ENCODE measurements at places on chromosomes 12 and 14.

GRCh38 chr12:4725057-4725456 is 4.9 kb downstream of the GALNT8 start:
- no peak for DNase-seq

DNA sequence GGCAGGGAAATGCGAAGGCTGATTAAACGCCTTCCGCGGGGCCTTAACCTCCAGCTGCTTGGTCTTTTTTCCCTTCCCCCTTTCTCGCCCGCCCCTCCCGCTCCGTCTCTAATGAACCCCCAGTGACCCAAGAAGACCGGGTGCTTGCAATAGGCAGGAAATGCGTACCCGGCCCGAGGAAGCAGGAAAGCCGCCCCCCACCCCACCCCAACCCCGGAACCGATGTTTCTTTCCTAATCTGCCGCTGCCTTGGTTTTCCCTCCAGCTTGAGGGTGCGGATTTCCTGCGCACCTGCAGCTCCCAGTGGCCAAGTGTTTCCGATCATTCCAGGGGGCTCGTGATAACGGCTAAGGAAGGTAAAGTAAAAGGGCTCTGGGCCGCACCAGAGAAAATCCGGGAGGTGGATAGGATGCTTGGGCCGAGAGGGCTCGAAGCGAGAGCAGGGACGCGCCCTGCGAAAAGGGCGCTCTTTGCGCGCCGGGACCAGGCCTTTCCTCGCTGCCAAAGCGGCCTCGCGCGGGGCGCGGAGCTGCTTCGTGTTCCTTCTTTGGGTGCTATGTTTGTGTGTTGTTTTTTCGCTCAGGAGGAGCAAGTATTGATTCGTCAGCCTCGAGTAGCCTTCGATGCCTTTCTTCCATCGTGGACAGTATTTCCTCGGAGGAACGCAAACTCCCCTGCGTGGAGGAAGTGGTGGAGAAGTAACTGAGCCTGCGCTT is 983 bp downstream of the MYF6 start:
- no peak for DNase-seq

DNA sequence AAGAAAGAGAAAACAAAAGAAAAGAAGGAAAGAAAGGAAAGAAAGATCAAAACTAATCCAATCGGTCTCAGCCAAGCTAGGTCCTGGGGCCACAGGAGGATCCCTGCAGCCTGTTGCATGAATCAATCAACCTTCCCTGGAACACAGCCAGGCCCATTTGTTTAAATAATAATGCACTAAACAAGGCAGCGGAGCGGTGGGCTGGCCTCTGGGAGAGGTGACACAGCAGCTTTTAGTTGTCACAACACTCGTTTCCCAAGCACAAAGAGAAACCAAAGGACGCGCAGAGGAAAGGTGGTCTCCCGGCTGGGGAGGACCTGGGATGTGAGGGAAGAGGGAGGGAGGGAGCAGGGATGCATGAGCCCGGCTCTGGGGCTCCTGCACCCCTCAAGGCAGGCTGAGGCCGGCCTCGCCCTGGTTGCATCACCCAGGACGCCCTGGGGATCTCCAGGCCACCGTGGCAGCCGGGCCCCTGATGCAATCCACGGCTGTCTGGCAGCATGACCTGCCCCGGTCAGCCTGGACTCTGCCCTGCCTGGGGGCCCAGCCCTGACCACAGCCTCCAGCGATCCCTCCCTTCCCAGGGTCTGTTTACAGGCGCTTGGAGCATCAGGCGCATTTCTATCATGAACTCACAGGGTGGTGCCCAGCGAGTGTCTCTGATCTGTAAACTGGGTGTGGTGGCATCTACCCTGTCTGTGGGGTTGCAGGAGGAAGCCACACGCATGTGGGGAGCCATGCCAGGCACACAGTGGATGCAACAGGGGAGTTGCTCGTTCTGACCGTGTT is 32.5 kb downstream of the MMP17 start:
- DNase-seq: no peak

DNA sequence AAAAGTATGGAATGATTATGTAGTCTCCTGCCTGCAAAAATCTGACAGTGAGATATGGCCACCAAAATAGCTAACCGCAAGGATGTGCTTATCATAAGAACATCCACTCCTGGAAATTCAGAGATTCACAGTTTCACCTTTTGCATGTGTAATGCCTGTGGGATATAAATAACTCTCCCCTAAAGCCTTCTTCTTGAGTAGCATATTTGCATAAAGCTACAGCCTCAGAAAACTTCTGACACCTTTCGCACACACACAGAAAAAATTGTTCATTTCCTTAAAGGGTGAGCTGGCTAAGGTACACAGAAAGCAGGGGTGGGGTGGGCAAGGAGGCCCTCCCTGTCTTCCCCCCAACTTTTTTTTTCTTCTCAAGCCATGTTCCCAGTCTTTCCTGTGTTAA is 3.1 kb upstream of the IGF1 start:
- DNase-seq: no peak

- DNase-seq: no peak
Observed at GRCh38 chr14:90905531-90905930, 89.3 kb upstream of the TTC7B start.

GRCh38 chr14:33369972-33370371 is 431.3 kb downstream of the NPAS3 start:
- no peak for DNase-seq

DNA sequence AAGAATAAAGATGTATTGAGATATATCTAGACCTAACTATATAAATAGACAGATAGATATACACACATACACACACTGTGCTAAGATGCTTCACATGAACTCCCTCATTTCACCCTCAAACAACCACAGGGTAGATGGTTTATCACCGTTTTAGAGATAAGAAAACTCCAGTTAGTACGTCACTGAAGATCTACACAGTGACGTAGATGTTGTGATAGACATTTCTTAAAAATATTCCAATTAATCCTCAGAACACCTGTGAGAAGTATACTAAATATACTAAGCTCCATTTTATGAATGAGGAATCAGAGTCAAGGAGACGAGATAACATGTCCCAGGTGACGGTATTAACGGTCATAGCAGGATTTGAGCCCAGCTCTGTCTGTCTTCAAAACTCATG is 31.5 kb downstream of the CCDC60 start:
- no peak for DNase-seq

GRCh38 chr14:34179727-34180126 is 228.9 kb upstream of the EGLN3 start:
- no peak for DNase-seq

- DNase-seq: no peak
Observed at GRCh38 chr14:46653031-46653755, 1.6 kb upstream of the RPL10L start.

DNA sequence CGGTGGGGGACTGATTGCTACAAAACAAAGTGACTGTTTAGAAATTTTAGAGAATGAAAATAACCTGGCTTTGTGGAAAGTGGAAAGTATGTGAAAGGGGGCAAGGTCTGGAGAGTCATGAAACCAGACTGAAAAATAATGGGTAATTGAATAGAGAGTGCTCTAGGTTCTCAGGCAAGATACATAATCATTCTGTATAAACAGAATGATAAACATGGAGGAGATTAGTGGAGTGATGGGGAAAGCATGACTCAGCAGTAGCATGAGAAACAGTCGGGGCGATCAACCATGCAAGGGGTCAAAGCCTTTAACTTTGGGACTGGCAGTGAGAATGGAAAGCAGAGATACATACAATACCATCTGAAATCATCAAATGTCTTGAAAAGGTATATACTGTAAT is 332.5 kb downstream of the CCER1 start:
- DNase-seq: no peak

DNA sequence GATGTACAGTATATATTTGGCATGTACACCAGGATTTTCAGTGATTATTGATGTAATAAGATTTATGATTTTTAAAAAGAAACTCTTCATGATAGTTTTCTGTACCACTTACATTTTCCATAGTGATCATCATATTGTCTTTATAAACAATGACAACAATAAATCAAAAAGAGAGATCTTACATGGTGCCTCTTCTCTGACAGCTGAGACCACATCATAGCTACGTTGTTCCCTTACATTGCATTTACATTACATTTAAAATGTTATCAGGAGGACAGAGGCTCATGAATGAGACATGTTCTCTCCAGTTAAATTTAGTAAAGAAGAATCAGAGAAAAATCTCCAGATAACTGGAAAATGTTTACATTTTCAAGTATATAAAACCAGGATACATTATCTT is 112.4 kb downstream of the PRKCH start:
- DNase-seq: no peak

DNA sequence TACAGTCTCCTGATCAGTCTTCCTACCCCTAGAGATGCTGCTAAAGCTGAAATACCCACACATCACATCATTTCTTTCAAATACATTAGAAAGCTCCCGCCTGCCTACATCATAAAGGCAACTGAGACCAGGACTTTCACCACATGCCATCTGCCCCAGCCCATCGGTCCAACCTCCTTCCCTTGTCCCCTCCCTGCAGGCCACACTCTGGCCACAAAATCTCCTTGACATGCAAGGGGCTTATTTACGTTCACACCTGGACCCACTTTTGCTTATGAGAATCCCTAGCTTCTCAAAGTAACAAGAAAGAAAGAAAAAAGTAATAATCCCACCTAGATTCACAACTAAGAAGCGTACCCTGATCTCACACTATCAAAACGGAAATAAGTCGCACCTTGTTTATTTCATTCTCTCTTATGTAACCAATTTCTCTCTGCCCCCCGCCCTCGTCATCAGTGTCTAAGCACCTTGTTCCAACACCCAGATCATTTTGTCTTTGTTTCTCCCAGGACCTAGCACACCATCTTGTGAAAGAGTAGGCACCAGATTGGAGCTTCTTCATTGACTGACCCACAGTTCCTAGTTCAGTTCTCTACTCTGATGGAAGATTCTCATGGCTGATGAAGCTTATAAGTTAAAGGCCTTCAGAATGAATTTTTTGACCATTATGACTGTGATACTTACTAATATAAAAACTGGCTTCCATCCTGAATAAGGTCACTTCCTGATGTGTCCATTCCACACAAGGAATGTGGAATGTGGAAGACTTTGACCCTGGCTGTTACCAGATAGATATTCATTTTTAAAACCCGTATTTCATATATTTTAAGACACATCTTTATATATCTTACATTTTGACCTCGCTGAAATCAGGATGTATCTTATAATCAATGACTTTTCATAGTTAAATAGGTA is 7.7 kb downstream of the WSB2 start:
- DNase-seq: no peak

DNA sequence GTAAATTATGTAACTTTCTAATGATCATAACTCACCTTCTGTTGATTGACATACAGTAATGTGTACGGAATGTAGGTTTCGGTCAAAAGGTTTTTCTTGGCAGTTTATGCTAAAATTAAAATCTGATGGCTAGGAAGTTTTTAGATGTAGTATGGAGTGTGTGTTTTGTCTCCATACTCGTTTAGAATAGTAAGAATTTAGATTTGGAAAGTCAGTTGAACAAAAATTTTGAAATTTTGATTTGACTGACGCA is 859 bp downstream of the PALS1 start:
- no peak for DNase-seq

GRCh38 chr14:97931273-97931672 is 1134.1 kb downstream of the VRK1 start:
- no peak for DNase-seq

- no peak for DNase-seq
Observed at GRCh38 chr14:21735639-21736307, 62.2 kb upstream of the OR4E1 start.
